ENCODE measurements at places on chromosomes 7 and 10.
A peak's percentile ranks its signal among the peaks of the same experiment; 100 is the strongest.

DNA sequence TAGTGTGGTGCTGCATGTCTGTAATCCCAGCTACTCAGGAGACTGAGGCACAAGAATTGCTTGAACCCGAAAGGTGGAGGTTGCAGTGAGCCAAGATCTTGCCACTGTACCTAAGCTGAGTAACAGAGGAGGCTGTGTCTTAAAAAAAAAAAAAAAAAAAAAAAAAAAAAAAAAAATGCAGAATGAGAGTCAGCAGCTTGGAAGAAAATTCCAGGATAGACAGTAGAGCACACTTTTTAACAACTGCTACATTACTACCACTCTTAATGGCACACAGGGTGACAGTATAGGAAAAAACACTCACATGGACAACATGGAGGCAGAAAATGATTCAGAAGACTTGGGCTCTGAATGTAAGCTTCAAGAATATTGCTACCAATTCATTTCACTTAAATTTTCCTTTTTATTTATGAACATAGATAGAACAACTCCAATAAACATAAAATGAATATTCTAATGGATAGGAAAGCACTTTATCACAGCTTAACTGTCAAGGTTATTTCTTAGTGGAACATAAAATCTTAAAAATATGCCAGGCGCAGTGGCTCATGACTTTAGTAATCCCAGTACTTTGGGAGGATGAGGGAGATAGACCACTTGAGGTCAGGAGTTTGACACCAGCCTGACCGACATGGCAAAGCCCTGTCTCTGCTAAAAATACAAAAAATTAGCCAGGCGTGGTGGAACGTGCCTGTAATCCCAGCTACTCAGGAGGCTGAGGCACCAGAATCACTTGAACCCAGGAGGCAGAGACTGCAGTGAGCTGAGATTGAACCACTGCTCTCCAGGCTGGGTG lies 31.5 kb downstream of the CHCHD3 start:
- DNase-seq = no peak

DNA sequence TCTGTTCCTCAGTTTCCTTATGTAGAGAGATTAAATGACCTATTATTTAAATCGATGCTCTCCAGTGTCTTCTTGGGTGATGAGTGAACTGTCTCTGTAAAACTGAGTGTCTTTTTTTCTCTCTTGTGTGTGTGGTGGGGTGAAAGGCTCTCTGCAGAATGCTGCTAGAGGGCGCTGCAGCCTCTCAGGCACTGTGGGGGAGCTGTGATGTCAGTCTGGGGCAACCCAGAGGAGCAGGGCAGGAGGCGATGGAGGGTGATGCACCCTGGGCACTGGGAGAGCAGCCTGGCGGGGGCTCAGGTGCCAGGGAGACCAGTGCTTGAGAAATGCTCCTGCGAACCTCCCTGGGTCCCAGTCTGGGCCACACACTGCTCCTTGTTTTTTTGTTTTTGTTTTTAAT lies 110.1 kb upstream of the POM121L12 start:
- DNase-seq = no peak

- DNase-seq = no peak
Observed at GRCh38 chr7:117393781-117394180, 33.5 kb downstream of the ASZ1 start.

GRCh38 chr10:3452173-3452626 lies 279.6 kb upstream of the PITRM1 start:
- peak; percentile 92 for DNase-seq

DNA sequence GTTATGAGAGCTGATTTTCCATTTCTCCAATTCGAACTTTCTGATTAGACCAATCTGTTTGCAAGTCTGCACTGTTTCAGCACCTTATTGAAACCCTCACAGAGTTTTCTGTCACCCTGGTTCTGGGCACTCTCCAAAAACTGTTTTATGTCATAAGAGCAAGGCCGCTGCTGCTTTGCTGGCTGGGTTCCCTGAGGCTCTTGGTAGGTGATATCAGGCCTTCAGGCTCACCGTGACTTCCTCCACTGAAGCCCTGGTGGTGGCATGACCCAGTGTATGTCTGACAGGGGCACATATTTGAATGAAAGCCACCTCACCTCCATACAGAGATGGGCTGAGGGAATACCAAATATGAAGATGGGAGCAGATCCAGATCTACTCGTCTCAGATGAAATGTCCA lies 8.3 kb downstream of the RABGEF1 start:
- DNase-seq = no peak

DNA sequence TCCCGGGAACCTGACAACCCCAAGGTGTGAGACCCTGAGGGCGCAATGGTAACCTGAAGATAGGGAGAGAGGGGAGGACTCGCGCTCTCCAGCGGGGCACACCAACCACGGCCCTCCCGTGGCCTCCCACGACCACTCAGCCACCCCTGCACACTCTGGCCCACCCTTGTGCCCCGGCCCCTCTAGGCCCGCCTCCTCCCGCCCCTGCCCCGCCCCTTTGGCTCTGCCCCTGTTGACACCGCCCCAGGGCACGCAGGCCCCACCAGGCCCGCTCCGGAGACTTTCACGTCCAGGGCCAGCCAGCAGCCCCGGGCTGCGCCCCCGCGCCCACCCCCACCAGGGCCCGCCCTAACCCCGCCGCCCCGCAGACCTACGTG lies 10.9 kb downstream of the ATG9B start:
- DNase-seq = no peak

GRCh38 chr10:119323085-119324016 lies 116.0 kb downstream of the GRK5 start:
- no peak for DNase-seq

DNA sequence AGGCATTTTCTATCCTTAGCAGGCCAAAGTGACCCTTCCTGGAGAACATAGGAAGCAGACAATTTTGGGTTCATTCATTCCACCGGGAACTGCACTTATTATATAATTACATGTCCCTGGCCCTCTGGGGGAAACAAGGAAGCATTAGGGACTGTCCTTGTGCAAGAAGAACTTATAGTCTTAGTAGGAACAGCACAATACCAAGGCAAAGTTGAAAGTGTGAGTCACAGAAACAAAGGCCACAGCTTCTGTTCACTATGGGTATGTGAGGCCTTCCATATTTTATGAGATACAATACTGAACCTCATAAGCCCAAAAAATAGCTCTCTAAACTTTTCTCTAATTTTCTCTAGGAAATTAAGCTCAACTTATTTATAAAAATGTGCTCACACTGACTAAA lies 18.4 kb upstream of the AKR1B10 start:
- DNase-seq = no peak

- DNase-seq = no peak
Observed at GRCh38 chr7:124250297-124251034, 217.6 kb upstream of the TMEM229A start.

DNA sequence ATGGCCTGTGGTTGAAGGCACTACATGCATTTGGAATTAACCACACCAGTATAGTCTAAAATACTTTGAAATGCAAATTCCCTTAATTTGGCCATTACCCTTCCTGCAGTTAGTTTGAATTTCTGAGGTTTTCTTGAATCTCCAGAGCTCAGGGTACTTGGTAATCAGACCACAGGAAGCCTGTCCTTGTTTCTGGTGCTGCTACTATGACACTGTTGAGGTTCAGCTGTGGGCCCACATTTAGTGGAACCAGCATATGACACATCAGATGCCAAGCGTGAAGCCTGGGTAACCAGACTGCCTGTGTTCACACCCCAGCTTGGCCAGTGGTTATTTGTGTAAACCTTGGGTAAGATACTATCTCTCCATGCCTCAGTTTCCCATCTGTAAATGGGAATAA lies 124.3 kb downstream of the SNX10 start:
- no peak for DNase-seq

- no peak for DNase-seq
Observed at GRCh38 chr7:29300026-29300480, 105.5 kb downstream of the CHN2 start.

Data from HFF-Myc (cell line).